ENCODE measurements at places on chromosomes 1 and 21.
A peak's percentile ranks its signal among the peaks of the same experiment; 100 is the strongest.

GRCh38 chr1:185720633-185721272, 13.4 kb upstream of the HMCN1 start:
- H3K36me3 ChIP-seq, result no peaks in the 10 kb centered on the region
- peak; percentile 65 for DNase-seq
- H3K4me1 ChIP-seq, result peaks cover 22% of the 10 kb centered on the region
- no peak overlapping the region for H3K27ac ChIP-seq
- no peaks in the 10 kb centered on the region for H3K27me3 ChIP-seq
- H3K4me3 ChIP-seq, result no peak overlapping the region

DNA sequence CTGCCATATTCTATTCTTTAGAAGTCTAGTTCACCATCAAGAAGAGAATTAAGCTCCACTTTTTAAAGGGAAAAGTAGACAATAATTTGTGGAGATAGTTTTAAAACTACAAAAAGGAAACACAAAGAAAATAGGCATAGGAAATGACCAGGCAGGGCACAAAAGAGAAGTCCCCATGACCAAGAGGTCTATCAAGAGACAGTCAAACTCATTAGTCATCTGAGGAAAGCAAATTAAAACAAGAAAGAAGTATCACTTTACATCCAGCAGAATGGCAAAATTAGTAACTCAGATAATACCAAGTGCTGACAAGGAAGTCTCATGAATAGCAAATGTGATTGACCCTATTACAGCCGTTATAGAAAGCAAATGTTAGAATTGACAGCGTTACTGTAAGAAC, 243.7 kb upstream of the SNX7 start:
- DNase-seq, result no peak
- no peak overlapping the region for H3K4me3 ChIP-seq
- H3K36me3 ChIP-seq, result no peaks in the 10 kb centered on the region
- H3K27ac ChIP-seq, result no peak overlapping the region
- H3K27me3 ChIP-seq, result no peaks in the 10 kb centered on the region

GRCh38 chr1:181448461-181448860, 34.9 kb upstream of the CACNA1E start:
- no peak overlapping the region for H3K27ac ChIP-seq
- no peak overlapping the region for H3K4me3 ChIP-seq
- no peaks in the 10 kb centered on the region for H3K36me3 ChIP-seq
- H3K27me3 ChIP-seq, result peaks cover 11% of the 10 kb centered on the region
- H3K4me1 ChIP-seq, result peaks cover 6% of the 10 kb centered on the region

DNA sequence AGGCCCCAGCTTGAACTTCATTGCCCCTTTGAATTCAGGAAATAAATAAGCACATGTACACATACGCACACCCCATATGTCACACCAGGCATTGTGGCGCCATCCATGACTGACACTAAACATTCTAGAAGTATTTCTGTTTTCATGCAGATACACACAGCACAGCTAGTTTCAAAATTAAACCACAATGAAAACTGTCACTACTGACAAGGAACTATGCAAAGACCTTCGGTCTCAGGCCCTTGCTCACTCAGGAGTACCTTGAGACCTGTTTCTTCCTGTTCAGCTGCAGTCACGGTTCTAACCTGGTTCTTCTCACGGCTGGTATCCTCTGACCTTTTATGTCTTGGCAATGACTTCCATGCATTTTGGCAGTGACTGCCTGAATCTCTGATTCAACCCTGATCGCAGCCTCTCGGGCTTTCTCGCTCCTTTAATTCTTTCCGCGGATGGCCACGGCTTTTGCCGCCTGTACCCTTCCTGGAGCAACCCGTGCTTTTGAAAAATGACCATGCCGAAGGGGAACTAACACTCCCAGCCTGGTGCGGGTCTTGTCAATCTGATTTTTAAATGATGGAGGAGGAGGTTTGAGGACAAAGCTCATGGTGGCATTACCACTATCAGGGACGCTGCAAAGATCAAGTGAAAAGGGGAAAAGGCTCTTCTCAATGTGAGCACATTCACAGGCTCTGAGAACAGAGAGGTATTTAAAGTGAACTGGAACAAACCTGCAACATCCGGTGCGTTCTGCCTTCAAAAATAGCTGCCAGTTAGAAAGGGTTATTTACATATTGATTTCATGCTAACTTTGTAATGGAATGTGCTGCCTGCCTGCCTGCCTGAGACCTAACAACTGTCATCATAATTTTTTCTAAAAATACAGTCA, 384.6 kb downstream of the RRAGC start:
- DNase-seq, result no peak
- no peaks in the 10 kb centered on the region for H3K36me3 ChIP-seq
- peaks cover 62% of the 10 kb centered on the region for H3K27me3 ChIP-seq
- no peak overlapping the region for H3K27ac ChIP-seq

DNA sequence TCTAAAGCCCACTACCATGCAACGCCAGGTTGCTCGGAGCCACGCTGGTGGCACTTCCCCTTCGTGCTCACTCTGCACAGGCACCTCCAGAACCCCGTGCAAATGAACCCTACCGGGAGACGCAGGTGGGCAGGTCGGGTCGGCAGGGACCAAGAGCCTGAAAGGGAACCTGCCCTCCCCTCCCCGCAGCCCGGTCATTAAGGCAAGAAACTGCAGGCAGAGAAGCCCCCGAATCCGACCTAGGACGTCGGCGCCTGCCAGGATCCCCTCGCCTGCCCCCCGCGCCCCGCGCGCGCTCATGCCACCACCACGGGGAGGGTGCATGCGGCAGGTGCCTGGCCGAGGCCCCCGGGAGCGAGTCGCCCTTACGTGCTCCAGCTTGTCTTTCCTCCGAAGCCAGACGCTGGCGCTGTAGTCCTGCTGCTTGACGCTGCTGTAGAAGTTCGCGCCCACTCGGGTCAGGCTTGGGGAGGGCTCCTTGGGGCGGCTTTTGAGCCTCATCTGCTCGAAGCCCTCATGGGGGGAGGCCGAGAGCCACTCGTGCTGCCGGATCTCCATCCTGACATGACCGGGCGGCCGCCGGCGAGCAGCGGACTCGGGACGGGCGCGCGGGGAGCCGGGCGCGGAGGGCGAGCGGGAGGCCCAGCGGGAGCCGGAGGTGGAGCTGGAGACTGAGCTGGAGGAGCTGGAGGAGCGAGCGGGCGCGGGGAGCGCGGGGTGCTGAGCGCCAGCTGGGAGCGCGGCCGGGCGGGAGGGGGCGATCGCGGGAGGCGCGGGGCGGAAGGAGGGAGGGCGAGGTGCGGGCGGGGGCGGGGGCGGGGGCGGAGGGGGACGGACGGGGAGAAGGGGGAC, 552 bp downstream of the PLD5 start:
- DNase-seq, result peak; percentile 74
- no peak overlapping the region for H3K27ac ChIP-seq
- H3K4me3 ChIP-seq, result peak overlapping the region; percentile 79
- peaks cover 26% of the 10 kb centered on the region for H3K4me1 ChIP-seq

- H3K27ac ChIP-seq, result peak overlapping the region; percentile 97
- no peaks in the 10 kb centered on the region for H3K27me3 ChIP-seq
- peaks cover 38% of the 10 kb centered on the region for H3K4me1 ChIP-seq
- H3K4me3 ChIP-seq, result no peak overlapping the region
Measured at GRCh38 chr1:30748098-30748698, 9.4 kb downstream of the LAPTM5 start.

GRCh38 chr1:97464305-97464704, 456.5 kb downstream of the DPYD start:
- no peak overlapping the region for H3K4me3 ChIP-seq
- H3K27ac ChIP-seq, result no peak overlapping the region
- no peaks in the 10 kb centered on the region for H3K4me1 ChIP-seq
- DNase-seq, result no peak
- H3K36me3 ChIP-seq, result peaks cover 16% of the 10 kb centered on the region

DNA sequence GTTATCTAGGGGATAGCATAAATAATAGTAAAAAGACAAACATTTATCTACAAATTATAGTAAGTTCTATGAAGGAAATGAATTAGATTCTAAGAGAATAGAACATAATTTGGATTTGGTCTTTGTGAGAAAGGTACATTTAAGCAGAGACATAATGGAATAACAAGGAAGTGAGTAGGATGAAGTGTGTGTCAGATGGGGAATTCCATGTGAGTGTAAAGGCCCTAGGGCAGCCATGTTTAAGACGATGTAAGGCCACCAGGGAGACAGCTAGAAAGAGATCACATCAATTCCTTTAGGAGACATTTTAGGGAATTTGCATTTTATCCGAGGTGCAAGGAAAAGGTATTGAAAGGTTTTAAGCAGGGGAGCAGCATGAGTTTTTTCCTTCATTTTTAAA, 33.8 kb upstream of the ELAVL4 start:
- no peaks in the 10 kb centered on the region for H3K27me3 ChIP-seq
- no peaks in the 10 kb centered on the region for H3K4me1 ChIP-seq
- no peaks in the 10 kb centered on the region for H3K36me3 ChIP-seq
- H3K4me3 ChIP-seq, result no peak overlapping the region
- no peak for DNase-seq

GRCh38 chr1:31133368-31133767, 67.9 kb upstream of the PUM1 start:
- H3K27me3 ChIP-seq, result no peaks in the 10 kb centered on the region
- no peaks in the 10 kb centered on the region for H3K36me3 ChIP-seq
- peaks cover 11% of the 10 kb centered on the region for H3K4me1 ChIP-seq
- H3K27ac ChIP-seq, result no peak overlapping the region

- no peak for DNase-seq
- H3K36me3 ChIP-seq, result no peaks in the 10 kb centered on the region
- no peak overlapping the region for H3K4me3 ChIP-seq
- H3K27me3 ChIP-seq, result no peaks in the 10 kb centered on the region
- H3K27ac ChIP-seq, result peak overlapping the region; percentile 33
- peaks cover 12% of the 10 kb centered on the region for H3K4me1 ChIP-seq
Measured at GRCh38 chr1:216884614-216885229, 161.5 kb upstream of the ESRRG start.

DNA sequence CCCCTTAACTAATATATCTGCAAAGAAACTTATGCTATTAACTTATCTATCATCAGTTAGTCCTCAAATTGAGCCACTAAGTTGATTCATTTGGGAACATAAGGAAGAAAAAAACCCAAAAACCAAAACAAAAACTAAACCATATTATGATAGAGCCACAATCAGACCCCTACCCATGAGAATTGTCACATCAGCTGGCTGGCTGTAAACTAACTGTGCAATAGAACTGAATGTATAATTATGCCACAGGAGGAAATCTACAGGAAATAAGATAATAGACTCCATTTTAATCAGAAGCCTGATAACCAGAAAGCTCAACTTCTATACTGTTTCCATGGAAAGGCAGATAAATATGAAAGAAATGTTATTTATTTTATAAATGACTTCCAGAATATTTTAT, 110.0 kb downstream of the RGL1 start:
- no peaks in the 10 kb centered on the region for H3K27me3 ChIP-seq
- H3K4me1 ChIP-seq, result peaks cover 13% of the 10 kb centered on the region
- H3K27ac ChIP-seq, result no peak overlapping the region
- DNase-seq, result no peak

- H3K4me3 ChIP-seq, result no peak overlapping the region
- no peak overlapping the region for H3K27ac ChIP-seq
- no peaks in the 10 kb centered on the region for H3K36me3 ChIP-seq
- no peak for DNase-seq
Measured at GRCh38 chr1:40930174-40930964, 49.1 kb upstream of the CTPS1 start.

DNA sequence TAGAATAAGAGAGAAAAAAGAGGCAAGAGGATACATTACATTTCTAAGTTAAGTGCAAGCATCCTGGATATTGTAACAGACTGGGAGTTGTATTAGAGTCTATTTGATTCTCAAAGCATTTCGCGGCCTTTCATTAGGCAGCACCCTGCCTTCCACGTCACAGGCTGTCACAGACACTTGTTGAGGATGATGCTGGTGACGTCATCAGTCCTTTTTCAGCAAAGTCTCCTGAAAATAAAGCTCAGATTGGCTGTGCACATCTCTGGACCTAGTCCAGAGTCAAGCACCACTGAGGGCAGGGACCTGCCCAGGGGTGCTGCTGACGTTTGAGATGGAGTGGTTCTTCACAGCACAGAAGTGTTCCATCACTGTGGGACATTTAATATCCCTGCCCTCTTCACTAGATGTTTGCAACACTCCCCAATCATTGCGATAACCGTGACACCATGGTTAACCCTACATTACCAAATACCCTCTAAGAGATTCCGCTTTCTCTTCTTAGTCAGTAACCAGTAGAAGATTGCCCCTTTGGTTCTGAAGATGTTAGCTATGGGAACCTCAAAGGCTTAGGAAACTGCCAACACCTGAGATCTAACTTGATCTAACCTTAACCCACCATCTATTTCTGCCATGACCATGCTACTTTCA, 72.7 kb upstream of the F3 start:
- no peaks in the 10 kb centered on the region for H3K36me3 ChIP-seq
- no peak overlapping the region for H3K4me3 ChIP-seq
- H3K27me3 ChIP-seq, result no peaks in the 10 kb centered on the region
- DNase-seq, result no peak
- peaks cover 13% of the 10 kb centered on the region for H3K4me1 ChIP-seq

GRCh38 chr1:40409467-40409866, 35.9 kb downstream of the SMAP2 start:
- DNase-seq, result no peak
- H3K27me3 ChIP-seq, result no peaks in the 10 kb centered on the region
- H3K36me3 ChIP-seq, result peaks cover 7% of the 10 kb centered on the region

GRCh38 chr1:2945821-2946231, 75.4 kb upstream of the ACTRT2 start:
- DNase-seq, result no peak
- H3K27ac ChIP-seq, result no peak overlapping the region
- H3K4me1 ChIP-seq, result no peaks in the 10 kb centered on the region
- H3K27me3 ChIP-seq, result no peaks in the 10 kb centered on the region
- H3K4me3 ChIP-seq, result no peak overlapping the region
- H3K36me3 ChIP-seq, result no peaks in the 10 kb centered on the region

DNA sequence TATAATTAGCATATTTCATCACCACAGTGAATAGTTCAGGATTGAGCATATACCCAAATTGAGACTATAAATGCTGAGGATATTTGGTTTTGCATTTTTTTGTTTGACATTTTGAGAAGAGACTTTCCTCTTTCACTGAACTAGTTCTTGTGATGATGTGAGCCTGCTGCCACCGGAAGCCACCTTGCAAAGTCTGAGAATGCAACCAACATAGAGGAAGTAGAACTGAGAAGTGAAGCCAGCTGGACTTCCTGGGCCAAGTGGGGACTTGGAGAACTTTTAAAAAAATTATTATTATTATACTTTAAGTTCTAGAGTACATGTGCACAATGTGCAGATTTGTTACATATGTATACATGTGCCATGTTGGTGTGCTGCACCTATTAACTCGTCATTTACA, 102.3 kb downstream of the RPE65 start:
- no peaks in the 10 kb centered on the region for H3K4me1 ChIP-seq
- no peak for DNase-seq
- no peaks in the 10 kb centered on the region for H3K36me3 ChIP-seq

DNA sequence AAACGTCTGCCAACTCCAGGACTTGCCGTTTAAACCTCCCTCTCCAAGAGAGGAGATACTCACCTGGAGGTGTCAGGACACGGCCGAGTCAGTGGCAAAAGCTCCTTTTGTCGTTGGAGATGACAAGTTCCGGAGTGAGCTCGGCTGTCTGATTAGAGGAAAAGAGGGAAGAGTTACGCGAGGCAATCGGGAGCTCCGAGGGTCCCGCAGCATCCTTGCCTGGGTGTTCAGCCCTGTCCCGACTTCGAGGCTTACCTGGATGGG, 497 bp downstream of the ID3 start:
- H3K27ac ChIP-seq, result peak overlapping the region; percentile 90
- peaks cover 13% of the 10 kb centered on the region for H3K36me3 ChIP-seq
- peak overlapping the region; percentile 94 for H3K4me3 ChIP-seq
- no peaks in the 10 kb centered on the region for H3K27me3 ChIP-seq

- H3K4me1 ChIP-seq, result peaks cover 4% of the 10 kb centered on the region
- no peak for DNase-seq
- H3K36me3 ChIP-seq, result no peaks in the 10 kb centered on the region
- H3K27me3 ChIP-seq, result no peaks in the 10 kb centered on the region
Measured at GRCh38 chr1:66444438-66445265, 89.3 kb upstream of the SGIP1 start.
